ENCODE measurements at places on chromosomes 16 and 17.
A peak's percentile ranks its signal among the peaks of the same experiment; 100 is the strongest.

DNA sequence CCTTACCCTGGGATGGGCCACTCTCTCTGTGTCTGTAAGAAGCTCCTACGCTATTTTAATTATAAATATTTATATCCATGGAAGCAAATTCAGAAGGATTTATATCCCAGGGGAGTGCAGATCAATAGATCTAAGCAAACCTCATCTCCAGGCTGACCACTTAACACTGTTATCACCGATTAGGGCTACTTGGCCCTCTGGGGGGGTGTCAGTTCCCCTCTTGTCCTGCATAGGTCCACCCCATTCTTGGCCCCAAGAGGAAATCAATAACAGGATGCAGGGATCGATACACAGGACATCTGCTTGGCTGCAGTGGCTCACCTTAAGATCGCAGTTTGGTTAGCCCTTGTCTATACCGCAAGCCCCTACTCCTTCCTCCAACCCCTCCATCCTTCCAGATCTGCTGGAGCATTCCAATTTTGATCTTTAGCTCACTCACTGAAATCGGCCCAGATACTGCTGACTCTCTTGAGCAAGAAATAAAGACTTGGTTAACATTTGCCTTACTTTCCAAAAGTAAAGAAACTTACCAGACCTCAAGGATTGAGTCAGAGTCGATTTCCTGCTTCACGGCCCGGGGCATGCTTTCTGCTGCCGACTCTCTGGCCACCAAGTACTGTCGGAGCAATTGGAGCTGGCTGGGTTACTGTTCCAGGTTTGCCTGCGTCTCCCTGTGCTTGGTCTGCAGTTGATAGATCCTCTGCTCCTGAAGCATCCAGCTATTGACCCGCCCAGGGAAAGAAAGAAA, 112.3 kb upstream of the PMFBP1 start:
- no peak for DNase-seq

DNA sequence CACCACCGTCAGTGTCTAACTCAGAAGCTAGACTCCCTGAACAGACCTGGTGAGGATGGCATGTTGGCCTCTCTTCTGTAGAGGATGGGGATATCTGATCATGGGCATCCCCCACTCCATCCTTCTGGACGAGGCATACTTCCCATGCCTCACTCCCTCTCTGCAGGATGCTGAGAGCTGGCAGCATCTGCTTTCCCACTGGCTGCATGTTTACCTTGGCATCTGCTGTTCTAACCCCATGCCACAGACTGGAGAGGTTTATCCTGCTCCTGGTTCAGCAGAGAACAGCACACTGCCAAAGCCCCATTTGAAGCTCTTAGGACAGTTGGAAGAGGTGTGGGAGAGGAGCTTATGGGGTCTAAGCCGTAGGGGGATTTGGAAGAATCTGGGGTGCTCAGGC, 46.0 kb downstream of the YPEL2 start:
- no peak for DNase-seq

- no peak for DNase-seq
Observed at GRCh38 chr17:70345061-70345460, 175.7 kb downstream of the KCNJ2 start.

- DNase-seq = no peak
Observed at GRCh38 chr16:52298769-52299168, 248.2 kb downstream of the TOX3 start.

DNA sequence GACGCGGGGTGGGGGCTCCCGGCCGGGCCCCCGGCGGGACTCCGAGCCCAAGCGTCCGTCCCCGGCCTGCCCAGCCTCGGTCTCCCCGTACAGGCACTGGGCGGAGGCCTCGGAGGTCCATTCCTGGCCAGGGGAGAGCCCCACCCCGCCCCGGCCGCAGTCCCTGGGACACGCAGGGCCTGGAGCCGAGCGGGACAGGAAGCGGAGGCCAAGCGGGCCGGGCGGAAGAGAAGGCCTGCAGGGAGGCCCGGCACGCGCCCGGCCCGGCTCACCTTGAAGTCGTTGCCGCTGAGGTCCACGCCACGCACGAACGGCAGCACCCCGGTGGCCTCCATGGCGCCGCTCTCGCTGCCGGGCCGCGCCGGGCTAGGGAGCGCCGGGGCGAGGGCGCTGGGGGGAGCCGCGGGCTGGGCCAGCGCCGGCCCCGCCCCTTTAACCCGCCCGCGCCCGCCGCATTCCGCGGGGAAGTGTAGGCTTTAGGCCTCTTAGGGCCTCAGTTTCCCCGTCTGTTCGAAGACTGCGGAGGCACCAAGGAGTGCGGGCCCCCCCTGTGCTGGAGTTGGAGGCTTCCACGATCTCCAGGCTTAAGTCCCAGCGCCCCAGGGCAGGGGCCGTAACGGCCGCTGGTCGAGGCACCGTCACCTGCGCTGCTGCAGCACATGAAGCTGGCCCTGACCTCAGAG, at the start of gene FLII:
TSS of gene FLII (minus strand) at position 383 of the 683 bp plus-strand sequence. CDS start at position 335, 48 bp downstream.
- DNase-seq = peak; percentile 42

- no peak for DNase-seq
Observed at GRCh38 chr16:78506367-78507193, 407.1 kb downstream of the WWOX start.

DNA sequence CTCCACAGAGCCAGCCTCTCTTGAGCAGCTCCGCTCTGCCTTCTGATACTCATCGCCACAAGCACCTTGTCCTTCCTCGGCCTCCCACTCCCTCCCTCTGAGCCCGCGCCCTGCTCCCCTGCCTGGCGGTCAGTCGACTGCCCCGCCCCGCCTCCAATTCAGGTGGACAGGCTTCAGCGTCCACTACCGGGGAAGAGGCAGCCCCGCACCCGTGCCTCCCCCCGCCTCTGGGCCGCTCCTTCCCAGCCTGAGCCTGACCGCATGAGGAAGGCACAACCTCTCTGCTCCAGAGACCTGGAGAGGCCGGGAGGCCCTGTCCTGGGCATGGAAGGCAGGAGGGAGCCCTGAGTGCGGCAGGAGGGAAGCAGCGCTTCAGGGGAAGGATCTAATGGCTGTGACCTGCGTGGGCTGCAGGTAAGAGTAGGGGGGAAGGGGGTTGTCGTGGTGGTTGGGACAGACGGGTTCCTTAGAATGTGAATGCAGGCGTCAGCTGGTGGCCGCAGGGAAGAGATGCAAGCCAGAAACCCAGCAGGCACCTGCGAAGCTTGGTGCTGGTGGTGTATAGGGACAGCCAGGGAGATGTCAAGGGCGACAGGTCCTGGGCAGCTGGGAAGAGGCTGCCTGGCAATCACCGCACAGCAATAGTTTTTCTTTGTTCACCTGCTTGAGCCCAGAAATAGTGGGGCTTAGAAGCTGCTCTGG, 3.0 kb upstream of the SLC6A4 start:
- DNase-seq = no peak

Data from activated T-helper 2 cell treated with anti-CD3 and anti-CD28 coated beads, Interferon-gamma antibody, Interleukin-2, Interleukin-4, amounts not matched to agents 10 μg/mL and 5 μg/mL and 100 μg/mL, durations not matched to agents 14 hours and 24 hours and 36 hours (primary cell).